ENCODE measurements at places on chromosomes 12 and 14.

GRCh38 chr14:61973981-61974380 is 211.8 kb downstream of the SNAPC1 start:
- no peak for DNase-seq

DNA sequence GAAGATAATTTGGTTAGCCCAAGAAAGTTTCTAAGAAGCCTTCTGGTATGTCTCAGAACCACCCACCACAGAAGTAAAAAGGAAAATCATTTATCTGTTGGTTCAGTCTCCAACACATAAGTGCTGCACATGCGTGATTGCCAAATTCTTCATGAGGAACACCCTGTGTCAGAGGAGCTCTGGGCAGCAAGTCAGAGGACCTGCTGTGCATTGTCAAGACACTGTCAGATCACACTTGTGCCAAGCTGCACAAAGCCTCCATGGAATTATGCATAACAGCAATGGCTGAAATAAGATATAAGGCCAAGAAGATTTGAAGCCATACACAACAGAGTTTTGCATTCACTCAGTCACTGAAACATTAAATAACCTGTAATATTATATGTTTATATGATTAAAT is 1304.7 kb upstream of the FLRT2 start:
- DNase-seq: no peak

DNA sequence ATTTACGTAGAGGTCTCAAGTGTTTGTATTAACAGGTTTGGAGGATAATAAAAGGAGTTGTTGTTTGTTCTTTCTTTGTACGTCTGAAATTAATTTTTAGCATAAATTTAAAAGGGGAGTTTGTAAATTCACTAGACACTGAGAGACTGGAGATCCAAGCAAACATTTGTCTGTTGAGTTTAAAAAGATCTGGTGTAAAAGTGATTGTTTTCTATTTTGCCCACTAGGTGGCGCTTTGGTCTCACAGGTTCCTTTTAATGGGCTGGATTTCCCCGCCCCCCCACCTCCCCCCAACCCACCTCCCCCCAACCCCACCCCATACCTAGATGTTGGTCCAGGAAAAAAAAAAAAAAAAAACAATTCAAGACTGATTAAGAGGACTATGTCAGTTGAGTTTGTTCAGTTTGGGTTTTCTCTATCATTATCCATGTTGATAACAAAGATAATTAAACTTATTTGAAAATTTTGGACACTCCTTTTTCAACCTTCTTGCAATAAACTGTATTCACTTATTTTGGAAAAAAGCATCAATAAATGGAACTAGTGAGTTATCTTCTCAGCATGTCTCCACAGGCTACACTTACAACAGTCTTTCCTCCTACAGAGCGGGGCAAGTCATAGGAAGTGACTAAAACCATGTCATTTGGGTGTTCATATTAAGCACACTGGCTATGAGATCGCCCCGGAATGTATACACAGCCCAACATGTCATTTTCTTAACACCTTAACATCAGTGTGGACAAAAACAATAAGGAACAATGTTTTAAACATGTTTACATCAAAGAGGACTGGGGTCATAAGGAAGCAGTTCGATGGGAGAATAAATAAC is 841.1 kb downstream of the NRXN3 start:
- no peak for DNase-seq

DNA sequence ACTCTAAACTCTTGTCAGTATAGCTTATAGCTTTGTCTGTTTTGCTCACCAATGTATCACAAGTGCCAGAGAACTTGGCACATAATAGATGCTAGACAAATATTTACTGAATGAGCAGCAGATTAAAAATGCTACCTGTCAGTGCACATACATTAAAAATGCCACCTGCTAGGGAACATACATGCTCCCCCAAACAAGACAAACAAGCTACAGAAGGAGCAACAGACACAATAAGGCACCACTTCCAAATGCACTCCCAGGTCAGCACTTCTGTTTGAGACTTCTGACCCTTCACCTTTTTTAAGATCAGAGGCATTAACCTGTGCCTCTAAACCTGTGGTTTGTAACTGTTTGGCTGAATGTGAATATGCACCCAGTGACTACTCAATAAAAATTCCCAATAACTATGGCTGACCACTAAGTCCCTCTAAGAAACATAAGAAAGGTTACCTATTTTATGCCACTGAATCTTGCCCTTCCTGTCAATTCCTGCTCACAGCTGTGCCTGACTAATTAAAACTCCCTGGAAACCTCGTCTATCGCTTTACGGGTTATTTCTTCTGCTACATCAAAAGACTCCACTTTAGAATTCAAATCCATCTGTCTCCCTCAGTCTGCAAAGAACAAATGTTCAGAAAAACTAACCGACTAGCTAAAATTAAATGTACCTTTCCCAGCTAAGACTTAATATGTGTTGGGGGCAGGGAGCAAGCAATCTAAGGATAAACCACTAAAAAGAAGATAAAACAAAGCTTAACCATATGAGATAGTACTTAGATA is 41.0 kb downstream of the HECTD4 start:
- DNase-seq: no peak

GRCh38 chr14:36683083-36683724 is 21.5 kb downstream of the PAX9 start:
- DNase-seq: no peak

GRCh38 chr12:39959031-39959430 is 146.8 kb downstream of the SLC2A13 start:
- DNase-seq: no peak

GRCh38 chr14:74592476-74593201 is 19.4 kb downstream of the LTBP2 start:
- no peak for DNase-seq

DNA sequence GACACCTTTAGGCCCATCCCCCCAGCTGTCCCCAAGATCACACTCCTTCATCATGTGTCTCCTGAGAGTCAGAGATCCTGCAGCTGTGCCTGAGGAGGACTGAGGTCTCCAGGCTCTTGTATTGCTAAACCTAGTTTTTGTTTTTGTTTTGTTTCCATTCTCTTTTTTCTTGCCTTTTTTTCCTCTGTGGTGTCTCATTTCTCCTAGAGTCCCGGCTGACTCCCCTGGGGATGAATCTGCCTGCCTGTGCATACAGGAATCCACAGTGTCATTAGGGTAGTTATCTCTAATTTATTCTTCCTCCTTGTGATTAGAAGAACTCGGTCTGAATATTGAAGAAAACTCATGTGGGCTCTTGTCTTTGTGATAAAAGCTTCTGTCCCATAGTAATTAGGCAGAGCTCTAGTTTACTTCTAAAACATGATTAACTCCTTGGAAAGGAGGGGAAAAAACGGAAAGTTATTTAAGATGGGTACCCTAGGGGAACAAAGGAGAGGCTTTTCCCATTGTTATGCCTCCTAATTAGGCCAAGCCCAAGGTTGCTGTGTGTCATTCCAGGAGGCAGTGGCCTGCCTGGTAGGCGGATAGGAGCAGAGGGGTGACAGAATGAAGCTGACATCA is 343.2 kb downstream of the ZFP36L1 start:
- no peak for DNase-seq

DNA sequence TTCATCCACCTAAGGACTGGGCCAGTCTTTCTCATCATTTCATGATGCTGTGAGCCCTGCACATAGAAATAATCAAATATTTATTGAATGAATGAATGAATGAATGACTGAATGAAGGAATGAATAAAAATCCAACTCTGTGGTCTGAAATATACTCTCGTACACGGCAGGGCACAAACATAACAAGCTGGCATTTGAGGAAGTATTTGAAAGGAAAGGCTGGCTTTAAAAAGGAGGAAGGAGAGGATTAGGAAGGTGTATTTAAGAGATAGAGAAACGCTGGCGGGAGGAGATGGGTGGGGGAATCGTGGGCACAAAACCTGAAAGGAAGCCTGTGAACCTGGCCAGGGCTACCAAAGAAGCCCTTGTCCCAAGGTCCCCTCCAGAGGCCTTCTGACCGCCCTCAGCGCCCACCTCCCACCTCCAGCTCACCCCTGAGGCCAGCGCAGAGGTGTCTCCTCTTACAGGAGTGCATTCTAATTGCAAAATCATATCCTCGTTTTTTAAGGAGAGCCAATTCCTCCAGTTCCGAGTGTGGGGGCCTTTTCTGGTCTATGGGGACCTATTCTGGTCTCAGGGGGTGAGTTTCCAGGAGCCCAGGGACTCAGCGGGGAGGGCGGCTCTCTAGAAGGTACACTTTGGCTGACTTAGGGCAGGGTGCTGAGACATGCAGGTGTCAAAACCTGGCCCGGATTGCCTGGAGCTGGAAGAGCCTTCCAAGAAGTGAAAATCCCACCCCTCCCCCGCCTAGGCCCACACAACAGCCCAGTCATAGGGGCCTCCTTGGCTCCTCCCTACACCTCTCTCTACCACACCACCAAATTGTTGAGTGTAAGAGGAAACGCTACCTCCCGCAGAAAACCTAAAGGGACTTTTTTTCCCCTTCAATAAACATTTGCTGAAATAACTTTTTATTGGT is 8.7 kb upstream of the JDP2 start:
- no peak for DNase-seq

DNA sequence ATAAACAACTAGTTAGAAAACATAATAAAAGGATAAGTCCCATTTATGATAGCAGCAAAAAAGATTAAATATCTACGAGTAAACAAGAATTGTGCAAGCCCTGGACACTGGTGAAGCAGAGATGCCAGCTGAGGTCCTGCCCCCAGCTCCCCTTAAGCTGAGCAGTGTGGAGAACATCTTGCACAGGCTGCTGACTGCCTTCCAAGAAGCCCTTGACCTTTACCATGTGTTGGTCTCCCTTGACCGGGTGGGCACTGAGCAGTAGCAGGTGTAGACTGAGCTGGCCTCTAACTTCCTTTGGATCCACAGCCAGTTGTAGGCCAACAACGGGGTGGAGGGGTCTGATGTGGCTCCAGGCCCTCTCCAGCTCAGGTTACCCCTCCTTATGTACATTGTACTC is 47.7 kb upstream of the PAPLN start:
- no peak for DNase-seq

- no peak for DNase-seq
Observed at GRCh38 chr12:99544457-99544856, 103.1 kb upstream of the GARIN6 start.
